ENCODE measurements at places on chromosomes 3 and 15. TPM values are rescaled to one million over a fixed set of nuclear protein-coding genes. Genes with fewer than 3 reads are reported as not detected.

DNA sequence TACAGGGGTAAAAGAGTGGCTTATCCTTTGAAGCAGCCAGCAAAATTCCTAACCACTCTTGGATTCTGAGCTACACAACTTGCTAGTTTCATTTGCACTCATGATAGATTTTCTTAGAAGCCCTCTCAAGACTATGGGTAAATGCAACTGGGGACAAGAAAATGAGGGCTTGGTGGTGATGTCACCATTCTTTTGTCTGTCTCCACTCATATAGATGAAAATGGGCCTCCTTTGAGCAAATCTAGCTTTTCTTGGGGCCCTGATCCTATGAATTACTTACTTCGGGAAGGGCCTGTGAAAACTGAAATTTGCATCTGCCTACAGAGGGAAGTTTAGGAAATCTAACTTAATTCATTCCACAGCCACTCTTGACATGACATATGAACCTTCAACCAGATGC lies 486.3 kb downstream of the MAGI1 start:
- H3K4me1 ChIP-seq = no peaks in the 10 kb centered on the region
- H3K27me3 ChIP-seq = no peaks in the 10 kb centered on the region
- DNase-seq = no peak
- H3K27ac ChIP-seq = no peak overlapping the region

DNA sequence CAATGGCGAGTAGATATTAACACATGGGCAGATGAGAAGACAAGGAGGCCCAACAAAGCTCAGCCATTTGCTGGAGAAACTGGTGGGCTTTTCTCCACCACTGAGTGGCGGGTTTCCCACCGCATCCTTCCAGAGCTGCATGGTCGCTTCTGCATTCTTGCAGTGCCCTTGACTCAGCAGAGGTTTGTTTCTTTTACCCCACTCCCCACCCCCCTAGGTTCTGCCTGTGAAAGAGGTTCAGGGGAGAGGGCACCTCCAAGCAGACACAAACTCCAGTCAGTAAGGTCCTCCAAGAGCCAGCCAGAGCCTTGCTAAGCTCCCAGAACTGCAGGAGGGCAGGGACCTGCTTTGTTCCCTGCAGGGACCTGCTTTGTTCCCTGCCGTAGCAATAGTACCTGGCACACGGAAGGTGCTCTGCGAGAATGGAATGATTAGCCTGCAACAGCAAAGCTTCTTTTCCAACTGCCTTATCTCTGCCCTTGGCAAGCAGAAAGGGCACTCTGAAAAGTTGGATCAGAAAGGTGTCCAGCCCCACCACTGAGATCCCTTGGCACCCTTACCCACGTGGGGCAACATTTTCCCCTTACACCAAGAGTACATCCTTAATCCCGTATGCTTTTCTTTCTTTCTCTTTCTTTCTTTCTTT lies 1.4 kb downstream of the PAQR5 start:
- peaks cover 43% of the 10 kb centered on the region for H3K27me3 ChIP-seq
- H3K4me3 ChIP-seq = no peak overlapping the region
- DNase-seq = no peak
- H3K4me1 ChIP-seq = peaks cover 4% of the 10 kb centered on the region

DNA sequence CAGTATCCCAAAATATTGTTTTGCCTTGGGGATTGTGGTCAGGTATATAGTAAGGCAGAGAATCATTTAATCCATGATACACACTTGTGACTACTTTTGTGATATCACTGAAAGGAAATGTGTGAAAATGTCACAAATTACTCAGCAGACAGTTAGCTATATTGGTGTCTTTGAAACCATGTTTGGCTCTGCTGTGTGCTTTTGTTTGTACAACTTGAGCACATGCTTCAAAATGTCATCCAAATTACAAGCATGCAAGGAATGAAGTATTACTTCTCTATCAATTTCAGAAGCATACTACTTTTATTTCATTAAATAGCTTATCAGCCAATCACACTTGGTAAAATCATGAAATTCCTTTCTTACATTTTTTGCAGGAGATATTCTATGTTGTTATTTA lies 619.0 kb upstream of the AGTR1 start:
- no peak for DNase-seq
- H3K27ac ChIP-seq = no peak overlapping the region
- no peaks in the 10 kb centered on the region for H3K27me3 ChIP-seq
- H3K36me3 ChIP-seq = no peaks in the 10 kb centered on the region

DNA sequence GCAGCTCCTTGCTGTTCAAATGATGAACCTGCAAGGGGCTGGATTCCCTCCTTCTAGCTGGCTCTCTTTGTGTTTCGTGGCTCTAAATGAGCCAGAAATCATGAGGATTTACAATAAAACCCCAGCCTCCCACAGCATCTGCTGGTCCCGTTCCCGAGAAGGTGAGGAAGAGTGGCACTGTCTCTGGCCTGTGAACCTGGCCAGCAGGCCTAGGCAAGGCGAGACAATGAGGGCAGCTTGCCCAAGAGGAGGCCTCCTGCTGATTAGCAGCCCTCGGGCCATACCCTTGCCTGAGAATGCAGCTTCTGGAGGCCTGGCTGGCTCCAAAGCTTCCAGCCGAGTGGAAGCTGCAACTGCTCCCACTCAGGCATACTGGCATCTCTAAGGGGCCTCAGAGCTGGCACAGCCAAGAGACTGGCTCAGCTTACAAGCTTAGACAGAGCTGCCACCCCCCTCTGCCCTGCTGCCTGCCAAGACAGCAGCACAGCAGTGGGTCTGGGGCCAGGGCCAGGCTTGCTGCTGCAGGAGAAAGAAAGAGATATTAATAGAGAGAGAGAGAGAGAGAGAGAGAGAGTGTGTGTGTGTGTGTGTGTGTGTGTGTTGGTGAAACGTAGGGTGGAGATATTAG lies 76.5 kb downstream of the HMG20A start:
- H3K4me3 ChIP-seq = no peak overlapping the region
- H3K36me3 ChIP-seq = no peaks in the 10 kb centered on the region
- no peak for DNase-seq
- peak overlapping the region; percentile 79 for H3K27ac ChIP-seq
- peaks cover 44% of the 10 kb centered on the region for H3K4me1 ChIP-seq

GRCh38 chr3:171227359-171227758 lies 200.8 kb upstream of the SLC2A2 start:
- no peak overlapping the region for H3K4me3 ChIP-seq
- no peaks in the 10 kb centered on the region for H3K36me3 ChIP-seq
- H3K27me3 ChIP-seq = no peaks in the 10 kb centered on the region
- H3K27ac ChIP-seq = no peak overlapping the region

- no peak for DNase-seq
- no peaks in the 10 kb centered on the region for H3K27me3 ChIP-seq
- H3K27ac ChIP-seq = no peak overlapping the region
- H3K4me1 ChIP-seq = no peaks in the 10 kb centered on the region
- H3K36me3 ChIP-seq = no peaks in the 10 kb centered on the region
Observed at GRCh38 chr3:74059301-74059922, 434.7 kb upstream of the PDZRN3 start.

DNA sequence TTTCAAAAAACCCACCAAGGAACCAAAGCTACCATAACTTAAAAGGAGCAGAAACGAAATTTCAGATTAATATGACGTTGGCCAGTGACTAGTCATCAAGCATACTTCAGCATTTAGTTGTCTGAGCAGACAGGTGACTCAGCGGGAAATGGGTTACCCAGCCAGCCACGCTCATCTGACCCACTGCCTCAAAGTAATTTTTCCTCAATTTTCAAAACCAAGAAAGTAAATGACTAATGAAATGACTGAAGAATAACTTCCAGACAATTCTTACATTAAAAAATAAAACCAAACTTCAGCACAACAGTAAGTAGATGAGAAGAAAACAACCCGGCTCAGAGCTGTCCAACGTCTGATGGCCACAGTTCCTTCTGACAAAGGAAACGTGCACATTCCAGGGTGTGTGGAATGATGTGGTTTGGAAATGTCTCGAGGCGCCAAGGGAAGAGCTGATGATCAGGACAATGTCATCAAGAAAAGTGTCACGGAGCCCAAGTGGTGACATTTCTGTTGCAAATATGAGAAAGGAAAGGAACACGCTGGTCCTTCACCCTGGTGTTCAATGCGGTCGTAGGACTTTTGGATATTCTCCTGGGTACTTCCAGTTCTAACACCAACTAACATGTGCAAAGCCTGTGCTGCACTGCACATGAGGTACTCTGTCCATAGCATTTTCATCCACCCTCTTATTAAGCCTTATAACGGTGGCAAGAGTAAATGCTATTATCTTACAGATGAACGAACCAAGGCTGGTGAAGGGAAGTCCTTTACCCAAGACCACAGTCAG lies 79.1 kb downstream of the FOXP1 start:
- H3K4me3 ChIP-seq = no peak overlapping the region
- peak overlapping the region; percentile 29 for H3K27ac ChIP-seq
- no peaks in the 10 kb centered on the region for H3K4me1 ChIP-seq
- no peaks in the 10 kb centered on the region for H3K27me3 ChIP-seq
- no peaks in the 10 kb centered on the region for H3K36me3 ChIP-seq

GRCh38 chr3:42276141-42277132 lies 10.5 kb upstream of the CCK start:
- H3K36me3 ChIP-seq = no peaks in the 10 kb centered on the region
- H3K4me3 ChIP-seq = no peak overlapping the region
- DNase-seq = no peak
- no peaks in the 10 kb centered on the region for H3K4me1 ChIP-seq

DNA sequence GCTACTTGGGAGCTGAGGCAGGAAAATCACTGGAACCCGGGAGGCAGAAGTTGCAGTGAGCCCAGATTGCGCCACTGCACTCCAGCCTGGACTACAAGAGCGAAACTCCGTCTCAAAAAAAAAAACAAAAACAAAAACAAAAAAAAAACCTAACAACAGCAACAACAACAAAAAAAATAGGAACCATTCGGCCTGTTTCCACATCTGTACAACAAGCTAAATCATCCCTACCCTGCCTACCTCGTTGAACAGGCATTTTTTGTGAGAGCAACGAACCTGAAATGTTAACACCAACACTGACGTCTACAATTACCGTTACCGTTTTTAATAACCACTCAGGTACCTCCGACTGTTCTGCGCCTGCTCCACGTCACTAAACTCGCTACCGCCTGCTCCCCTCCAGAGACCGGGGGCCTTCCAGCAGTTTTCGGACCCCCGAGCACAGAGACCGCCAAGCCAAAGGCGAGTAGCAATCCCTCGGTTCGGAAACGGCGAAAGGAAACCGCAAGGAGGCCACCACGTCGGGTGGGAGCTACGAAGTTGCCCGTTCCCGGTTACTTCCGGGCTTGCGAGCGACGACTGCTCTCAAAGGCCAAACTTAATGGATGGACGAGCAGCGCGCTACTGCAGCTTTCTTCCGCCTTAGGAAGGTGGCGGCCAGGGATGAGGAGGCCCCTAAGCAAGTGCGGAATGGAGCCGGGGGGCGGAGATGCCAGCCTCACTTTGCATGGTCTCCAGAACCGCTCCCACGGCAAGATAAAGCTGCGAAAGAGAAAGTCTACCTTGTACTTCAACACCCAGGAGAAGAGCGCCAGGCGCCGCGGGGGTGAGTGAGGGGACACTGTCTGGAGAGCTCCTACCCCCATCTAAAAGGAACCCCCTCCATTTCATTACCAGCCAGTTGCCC lies at the start of the genes PIGB and PIGBOS1:
PIGB (plus strand) TSS at position 635 of the 907 bp plus-strand sequence; CDS start at position 664, 29 bp downstream.
PIGBOS1 (minus strand) TSS at position 536 of the 907 bp plus-strand sequence. CDS start 1,331 bp downstream, outside the sequence.
- H3K27ac ChIP-seq = peak within 1 kb of the TSS; percentile 96
- H3K4me1 ChIP-seq = peaks cover 73% of the 10 kb centered on the region
- DNase-seq = peak; percentile 89
- no peaks in the 10 kb centered on the region for H3K27me3 ChIP-seq
- peaks cover 2% of the 10 kb centered on the region for H3K36me3 ChIP-seq

GRCh38 chr3:197030379-197031314 lies 1.0 kb upstream of the MELTF start:
- H3K4me3 ChIP-seq = no peak overlapping the region
- H3K27me3 ChIP-seq = peaks cover 38% of the 10 kb centered on the region

- no peak overlapping the region for H3K4me3 ChIP-seq
Observed at GRCh38 chr3:180295811-180296210, 259.1 kb upstream of the PEX5L start.

DNA sequence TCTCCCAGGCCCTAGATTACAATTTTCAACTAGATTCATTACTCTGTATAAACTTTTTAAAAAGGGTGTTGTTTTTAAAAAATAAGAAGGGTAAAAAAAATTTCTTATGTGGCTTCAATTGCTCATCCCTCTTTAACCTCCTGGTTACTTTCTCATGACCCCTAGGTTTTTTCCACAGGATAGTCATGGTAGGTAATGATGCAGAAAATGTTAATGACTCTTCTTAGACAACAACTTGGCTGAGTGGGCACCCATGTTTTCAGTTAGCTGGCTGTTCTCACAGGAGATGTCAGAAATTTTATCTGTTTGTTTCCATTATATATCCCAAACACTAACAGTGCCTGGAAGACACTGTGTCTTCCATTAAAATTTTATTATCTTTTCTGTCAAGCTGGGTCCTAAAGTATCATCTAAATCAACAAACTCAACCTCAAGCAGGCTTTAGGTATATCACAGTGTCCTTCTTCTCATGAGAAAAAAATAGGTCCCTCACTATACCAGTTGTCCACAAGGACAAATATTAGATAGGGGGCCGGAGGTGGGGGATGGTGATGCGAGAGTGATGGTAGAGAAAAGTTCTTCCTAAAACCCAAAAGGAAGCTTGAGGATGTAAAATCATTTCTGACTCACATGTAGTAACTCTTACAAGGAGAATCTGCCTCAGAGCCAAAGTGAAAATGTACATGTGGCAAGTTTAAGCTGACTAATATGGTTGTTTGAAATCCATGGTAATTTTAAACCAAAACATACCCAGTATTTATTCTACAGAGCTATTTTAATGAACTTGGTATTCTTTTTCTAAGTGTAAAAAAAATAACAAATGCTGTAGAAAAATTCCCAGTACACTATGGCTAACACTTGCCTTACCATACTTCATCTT lies 43.3 kb downstream of the PLOD2 start:
- no peaks in the 10 kb centered on the region for H3K27me3 ChIP-seq
- no peaks in the 10 kb centered on the region for H3K4me1 ChIP-seq
- H3K27ac ChIP-seq = no peak overlapping the region

The GABRR3 gene
- not detected for total RNA-seq

The FOXL2NB gene
- total RNA-seq = not detected

The TRIM71 gene
- 2.4 TPM for total RNA-seq

The SCAANT1 gene
- not detected for total RNA-seq

The LHFPL4 gene
- not detected for total RNA-seq

The BUB1B gene
- 8.6 TPM for total RNA-seq

Data from left lung (tissue), 14 donors.